ENCODE measurements at places on chromosomes 5 and 9.

- no peak for DNase-seq
Measured at GRCh38 chr9:24462951-24463350, 82.7 kb downstream of the IZUMO3 start.

GRCh38 chr5:177396078-177396477 lies 4.4 kb downstream of the PFN3 start:
- no peak for DNase-seq

DNA sequence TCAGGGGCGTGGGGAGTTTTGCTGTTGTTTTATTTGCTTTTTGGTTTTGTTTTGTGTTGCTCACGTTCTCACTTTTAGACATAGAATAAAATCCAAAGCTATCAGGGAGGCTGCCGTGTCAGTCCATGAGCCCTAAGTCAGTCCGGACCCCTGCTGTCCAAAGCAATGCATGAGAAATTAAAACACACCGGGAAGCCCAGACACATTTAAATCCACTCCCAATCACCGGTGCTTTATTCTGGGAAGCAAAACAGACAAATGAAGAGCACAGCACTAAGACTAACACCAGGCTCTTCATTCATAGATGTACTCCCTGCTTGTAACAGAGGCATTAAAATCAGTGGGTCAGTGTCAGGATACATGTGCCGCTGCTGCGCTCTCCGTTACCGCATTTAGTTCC lies 180.9 kb downstream of the IRX2 start:
- DNase-seq, result no peak

GRCh38 chr5:150148117-150148927 lies 7.3 kb downstream of the PDGFRB start:
- no peak for DNase-seq

DNA sequence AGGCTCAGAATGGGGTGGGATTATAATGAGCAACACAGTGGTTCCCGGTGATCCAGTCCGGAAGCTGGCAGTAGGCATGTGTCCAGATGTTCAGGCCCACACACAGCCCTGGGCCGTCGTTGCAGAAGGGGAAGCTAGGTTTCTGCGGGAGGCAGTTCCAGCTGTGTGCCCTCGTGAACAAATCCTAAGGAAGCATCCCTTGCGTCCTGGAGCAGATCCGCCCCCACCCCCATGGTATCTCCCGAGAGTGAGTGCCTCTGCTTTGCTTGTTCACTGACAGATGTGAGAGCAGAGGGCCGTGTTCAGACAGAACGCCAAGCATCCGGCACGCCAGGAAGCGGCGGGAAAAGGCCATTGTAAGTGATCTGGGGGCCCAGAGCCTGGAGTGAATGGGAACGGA lies 104.8 kb downstream of the PDE6A start:
- no peak for DNase-seq

DNA sequence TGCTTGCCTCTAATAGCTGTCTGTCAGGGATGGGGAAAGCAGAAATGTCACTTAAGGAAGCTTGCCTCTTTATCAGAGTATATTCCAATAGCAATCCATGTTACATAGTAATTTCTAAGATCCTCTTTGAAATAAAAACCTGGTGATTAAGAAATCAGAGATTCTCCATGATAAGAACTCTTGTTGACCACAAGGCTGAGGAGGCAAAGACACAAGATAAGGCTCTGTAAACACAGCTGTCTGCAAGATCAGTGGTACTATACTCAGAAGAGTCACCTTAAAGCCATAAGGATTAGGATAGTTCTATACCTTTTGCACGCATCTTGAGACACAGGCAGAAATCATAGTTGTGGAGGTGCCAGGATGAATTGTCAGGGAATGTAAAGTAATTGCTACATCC lies 40.3 kb downstream of the HEXB start:
- no peak for DNase-seq

DNA sequence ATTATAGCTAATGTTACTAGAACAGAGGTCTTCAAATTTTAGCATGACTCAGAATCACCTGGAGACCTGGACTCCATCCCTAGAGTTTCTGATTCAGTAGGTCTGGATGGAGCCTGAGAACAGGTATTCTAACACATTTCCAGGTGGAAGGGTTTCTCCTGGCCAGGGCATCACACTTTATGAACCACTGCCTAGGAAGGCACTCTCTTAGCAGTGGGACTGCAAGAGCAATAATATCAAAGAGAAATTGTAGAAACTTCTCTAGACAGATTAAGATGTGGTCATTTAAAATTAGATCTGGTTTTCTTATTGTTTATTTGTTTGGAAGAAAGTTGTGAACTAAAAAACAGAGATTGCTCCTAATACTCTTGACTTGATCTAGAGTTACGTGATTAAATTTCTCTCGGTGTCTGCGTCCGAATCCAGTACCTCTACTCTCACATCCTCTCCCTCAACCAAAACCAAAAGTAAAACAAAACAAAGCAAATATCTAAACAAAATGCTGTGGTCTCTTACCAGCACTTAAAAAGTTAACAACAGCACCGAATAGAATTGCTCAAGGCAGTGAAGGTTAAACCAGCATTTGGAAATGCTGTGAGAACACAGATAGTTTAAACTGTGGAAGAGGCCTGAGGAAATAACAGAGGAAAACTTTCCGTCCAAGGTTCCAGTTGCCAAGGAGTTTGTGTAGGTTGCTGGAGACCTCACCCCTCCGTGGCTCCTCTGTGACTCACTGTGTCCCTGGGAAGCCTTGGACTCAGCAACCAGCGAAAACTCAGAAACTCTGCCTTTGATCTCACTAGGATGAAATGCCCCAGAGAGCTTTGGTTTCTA lies 193.4 kb downstream of the ARRDC3 start:
- no peak for DNase-seq

DNA sequence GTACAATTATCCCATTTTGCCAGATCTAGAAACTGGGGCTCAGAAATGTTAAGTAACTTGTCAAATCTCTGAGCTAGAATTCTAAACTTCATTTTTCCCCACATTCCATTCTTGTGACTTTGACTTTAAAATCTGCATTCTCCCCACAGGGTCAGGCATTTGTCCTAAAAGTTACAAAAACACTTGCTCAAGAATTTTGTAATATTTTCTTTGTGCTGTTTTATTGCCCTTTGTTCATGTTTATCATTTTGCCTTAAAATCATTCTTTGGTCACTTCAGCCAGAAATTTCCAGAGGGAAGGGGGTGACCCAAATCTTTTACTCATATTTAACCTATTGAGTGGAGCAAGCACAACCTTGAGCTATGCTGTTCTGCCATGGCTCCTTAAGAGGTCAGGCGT lies 120.1 kb upstream of the CCL21 start:
- DNase-seq, result no peak

DNA sequence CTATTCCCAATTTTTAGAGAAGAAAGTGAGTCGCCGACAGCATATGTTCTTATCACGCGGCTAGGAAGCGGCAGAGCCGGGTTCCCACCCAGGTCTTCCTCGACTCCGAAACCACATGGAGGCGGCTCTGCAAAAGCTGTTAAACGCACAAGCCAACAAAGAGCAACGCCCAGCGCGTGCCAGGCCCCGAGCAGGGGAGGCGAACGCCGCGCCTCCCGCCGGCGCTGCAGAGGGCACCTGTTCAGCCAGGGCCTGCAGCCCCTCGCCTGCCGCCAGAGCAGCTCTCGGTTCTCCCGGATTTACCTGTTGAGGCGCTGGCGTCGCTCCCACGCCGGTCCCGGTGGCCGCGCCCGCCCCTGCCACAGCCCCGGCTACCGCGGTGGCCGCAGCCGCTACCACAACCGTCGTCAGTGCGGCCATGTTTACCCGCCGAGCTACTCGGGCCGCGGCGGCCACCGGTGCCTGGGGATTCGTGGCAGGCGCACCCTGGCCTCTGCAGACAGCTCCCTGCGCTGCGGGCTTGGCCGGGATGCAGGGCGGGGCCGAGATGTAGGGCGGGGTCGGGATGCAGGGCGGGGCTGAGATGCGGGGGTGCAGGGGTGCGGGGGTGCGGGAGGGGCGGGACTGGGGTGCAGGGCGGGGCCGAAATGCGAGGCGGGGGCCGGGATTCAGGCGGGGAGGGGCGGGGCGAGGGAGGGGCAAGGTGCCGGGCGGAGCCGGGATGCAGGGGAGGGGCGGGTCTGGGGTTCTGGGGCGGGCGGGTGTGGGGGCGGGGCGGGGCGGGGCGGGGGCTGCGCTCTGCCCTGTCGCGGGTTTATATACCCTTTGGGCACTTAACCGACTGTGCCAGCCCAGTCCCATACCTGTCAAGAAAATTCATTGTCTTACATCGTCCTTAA lies at the start of gene CCDC112:
Gene CCDC112 (minus strand): TSS at position 531 of the 899 bp plus-strand sequence. CDS start 111 bp downstream, at position 420.
- peak; percentile 49 for DNase-seq

DNA sequence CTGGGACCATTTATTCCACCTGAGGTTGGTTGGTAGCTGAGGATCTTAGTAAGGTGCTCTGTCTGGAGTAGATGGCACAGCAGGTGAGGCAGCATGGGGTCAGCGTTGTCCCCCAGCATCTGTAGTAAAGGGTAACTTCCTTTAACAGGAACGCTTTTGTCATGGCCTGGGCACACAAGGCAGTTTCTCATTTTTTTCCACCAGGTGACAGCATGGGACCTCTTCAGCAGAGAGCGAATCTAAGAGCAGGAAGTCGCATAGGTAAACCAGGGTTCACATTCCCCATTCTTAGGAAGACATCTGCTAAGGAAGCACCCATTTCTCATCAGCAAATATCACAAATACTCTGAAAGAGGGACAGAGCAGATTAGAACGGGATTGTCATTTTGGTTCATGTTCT lies 56.5 kb downstream of the GPR107 start:
- no peak for DNase-seq

DNA sequence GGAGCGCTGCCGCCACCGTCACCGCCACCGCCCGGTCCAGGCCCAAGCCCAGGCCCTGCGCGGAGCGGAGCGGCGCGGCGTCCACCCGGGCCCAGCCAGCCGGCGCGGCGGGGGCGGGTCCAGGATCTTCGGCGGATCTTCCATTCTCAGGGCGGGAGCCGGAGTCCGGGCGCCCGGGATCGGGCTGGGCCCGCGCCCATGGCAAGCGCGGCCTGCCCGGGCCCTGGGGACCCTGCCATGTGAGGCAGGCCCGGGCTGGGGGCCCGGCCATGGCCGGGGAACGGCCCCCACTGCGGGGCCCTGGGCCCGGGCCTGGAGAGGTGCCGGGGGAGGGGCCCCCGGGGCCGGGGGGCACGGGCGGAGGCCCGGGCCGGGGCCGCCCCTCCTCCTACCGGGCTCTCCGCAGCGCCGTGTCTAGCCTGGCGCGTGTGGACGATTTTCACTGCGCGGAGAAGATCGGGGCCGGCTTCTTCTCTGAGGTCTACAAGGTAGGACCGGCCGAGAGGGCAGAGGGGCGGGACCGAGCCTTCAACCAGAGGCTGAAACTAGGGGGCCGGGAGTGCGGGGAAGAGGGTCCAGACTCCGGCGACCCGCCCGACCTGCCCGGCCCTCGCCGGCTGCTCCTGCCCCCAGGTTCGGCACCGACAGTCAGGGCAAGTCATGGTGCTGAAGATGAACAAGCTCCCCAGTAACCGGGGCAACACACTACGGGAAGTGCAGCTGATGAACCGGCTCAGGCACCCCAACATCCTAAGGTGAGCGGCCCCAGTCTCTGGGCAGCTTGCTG lies 482 bp downstream of the TESK1 start:
- DNase-seq, result no peak

GRCh38 chr9:113350107-113350661 lies 843 bp downstream of the BSPRY start:
- DNase-seq, result no peak

GRCh38 chr5:78677777-78678668 lies 29.5 kb upstream of the LHFPL2 start:
- no peak for DNase-seq

GRCh38 chr5:153809166-153809565 lies 229.5 kb downstream of the FAM114A2 start:
- no peak for DNase-seq

DNA sequence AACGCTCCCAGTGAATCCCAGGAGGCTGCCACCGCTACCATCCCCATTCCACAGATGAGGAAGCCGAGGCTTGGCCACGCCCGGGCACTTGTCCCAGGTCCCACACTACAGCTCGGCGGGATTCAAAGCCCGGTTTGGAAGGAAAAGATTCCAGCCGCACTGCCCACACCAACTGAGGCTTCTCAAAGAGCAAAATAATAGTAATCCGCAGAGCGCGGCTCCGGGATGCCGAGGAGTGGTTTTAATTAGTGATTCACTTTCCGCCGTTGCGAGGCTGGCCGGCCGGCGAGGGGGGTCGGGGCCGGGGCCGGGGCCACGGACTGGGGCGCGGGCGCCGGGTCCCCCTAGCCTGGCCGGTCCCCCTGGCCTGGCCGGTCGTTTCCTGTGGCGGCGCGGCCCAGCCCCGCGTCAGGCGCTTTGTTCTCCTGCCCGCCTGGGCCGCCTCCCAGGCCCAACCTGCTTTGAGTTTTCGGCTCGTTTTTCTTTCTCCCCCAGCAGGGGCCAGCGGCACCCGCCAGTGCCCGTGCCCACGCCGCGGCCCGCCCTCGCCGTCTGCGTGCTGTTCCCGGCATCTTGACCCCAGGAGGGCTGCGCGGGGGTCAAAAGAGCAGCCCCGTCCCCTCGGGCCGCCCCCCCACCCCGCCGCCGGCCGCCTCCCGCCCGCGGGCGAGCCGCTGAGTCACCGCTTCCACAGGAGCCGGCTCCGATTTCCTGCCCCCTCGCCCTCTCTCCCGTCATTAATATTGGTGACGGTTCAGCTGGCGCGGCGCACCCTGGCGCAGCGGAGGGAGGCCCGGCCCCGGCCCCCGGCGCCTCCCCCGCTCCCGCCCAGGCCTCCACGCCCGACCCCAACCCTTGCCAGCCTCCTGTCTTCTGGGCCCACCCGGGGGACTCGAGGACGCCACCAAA lies 31.2 kb downstream of the FGF18 start:
- no peak for DNase-seq

GRCh38 chr9:117464941-117465616 lies 50.2 kb upstream of the ASTN2 start:
- no peak for DNase-seq
